ENCODE measurements at places on chromosomes 5 and 9. TPM values are rescaled to one million over a fixed set of nuclear protein-coding genes. Genes with fewer than 3 reads are reported as not detected.

Gene SEC61B
- 75.1 TPM for total RNA-seq

Gene PCDHAC2
- 4.0 TPM for total RNA-seq

Gene ACTBL2
- not detected for total RNA-seq

Gene PTAR1
- total RNA-seq, result 66.9 TPM

Gene TMEFF1
- total RNA-seq, result not detected

Gene TTC23L
- total RNA-seq, result 2.8 TPM

Gene IL13
- not detected for total RNA-seq

Gene CCDC187
- total RNA-seq, result 9.0 TPM

Gene DNLZ
- 24.9 TPM for total RNA-seq

Gene C9
- total RNA-seq, result not detected

Gene PCDHGA12
- 5.0 TPM for total RNA-seq

DNA sequence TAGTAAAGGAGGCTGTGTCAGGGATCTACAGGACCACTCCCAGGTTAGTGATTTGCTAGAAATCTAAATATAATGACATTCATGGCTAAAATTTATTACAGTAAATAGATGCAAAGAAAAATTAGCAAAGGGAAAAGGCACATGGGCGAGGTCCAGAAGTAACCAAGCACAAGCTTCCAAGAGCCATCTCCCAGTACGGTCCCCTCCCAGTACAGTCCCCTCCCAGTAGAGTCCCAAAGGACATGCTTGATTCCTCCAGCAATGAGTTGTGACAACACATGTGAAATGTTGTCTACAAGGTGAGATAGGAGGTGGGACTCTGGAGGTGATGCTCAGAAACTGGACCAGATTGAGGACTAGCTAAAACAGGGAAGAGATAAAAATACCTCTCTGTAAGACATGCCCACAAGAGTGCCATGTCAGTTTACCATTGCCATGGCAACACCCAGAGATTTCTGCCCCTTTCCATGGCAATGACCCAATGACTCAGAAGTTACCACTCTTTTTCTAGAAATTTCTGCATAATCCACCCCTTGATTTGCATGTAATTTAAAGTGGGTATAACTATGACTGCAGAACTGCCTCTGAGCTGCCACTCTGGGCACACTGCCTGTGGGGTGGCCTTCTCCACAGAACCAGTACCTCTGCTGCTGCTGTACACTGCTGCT, 27.9 kb upstream of the CEMIP2 start:
- no peak for DNase-seq

GRCh38 chr5:145859897-145860296, 12.9 kb downstream of the GRXCR2 start:
- no peak for DNase-seq

- DNase-seq, result peak; percentile 51
Measured at GRCh38 chr9:107504585-107505455, 15.3 kb upstream of the KLF4 start.

GRCh38 chr5:107257885-107258520, 412.7 kb downstream of the EFNA5 start:
- no peak for DNase-seq

DNA sequence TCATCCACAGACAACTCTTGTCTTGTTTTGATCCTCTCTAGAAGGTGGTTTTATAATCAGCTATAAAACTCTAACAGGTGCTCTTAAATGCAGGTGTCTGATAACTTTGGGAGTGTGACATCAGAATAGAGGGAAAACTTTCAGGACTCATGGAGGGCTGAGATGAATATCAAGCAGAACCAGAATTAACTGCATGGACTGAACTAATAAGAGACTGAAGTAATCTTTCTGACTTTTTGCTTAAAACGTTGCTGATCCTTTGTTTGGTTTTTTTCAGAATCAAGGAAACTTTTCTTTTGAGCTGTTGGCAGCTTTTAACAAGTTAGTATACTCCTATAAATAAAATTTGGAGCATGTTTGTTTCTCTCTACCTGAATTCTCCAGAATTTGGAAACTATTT, 2.3 kb upstream of the OR2V2 start:
- no peak for DNase-seq

DNA sequence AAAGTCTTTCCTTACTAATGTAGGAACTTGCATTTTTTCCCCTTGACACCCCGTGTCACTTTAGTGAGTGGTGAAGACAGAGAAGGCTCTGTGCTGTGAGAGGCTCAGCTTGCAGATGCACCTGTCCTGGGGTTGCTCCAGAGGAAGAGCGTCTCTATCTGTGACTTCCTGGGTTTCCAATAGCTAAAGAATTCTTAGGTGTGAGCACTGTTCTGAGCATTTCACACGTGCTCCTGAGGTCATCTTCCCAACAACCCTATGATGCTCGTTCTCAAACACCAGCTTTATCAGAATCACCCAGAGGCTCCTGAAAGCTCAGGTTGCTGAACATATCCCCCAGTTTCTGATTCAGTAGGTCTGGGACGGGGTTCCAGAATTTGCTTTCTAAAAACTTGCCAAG, 6.4 kb upstream of the CTSV start:
- no peak for DNase-seq

DNA sequence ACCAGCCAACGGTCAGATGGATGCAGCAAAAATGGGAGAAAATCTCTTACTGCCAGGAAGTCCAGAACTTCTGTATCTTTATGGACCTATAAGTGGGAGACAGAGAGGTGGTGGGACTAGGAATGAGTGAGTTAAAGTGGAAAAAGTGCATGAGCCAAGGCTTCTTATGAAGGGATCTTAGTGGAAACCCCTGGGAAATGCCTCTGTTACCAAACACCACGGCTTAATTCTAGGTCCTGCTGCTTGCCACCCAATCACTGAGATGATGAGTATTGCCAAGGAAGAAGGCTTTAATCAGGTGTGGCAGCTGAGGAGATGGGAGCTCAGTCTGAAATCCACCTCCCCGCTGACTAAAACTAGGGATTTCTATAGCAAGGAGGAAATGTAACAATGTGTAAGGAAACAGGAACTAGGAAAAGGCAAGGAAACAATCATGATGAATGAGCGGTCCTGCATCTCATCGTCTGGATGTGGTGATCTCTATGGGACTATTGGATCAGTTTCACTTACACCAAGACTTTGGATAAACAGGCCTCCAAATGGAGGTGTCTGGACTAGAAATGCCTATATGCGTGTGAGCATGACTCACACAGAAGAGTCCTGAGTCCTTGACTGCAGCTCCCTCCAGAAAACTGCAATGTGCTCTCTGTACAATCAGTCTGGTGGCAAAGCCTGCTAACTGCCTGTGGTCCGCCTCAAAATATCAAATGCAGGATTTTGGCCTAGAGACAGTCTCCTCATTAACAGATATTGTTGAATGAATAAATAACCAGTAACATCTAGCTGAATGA, 98.2 kb upstream of the PRR16 start:
- DNase-seq, result no peak

DNA sequence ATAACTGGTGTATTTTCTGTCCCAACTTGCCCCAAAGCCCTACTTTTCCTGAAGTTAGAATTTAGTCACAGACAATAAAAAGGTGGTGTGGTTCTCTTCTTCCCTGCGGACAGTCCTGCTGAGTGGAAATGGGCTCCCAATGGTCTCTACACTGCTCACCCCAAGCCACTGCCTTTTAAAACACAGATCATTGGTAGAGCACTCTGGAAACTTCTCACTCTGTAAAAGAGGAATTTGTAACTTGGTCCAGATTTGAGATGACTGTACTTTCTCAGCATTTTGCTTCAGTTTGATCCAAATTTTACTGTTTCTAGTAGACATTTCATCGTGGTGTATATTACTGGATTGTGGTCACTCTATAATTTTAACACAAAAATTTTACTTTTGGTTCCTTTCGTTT, 80.3 kb upstream of the ROR2 start:
- no peak for DNase-seq

- DNase-seq, result no peak
Measured at GRCh38 chr9:127293328-127293727, 28.8 kb downstream of the GARNL3 start.

- DNase-seq, result no peak
Measured at GRCh38 chr5:123811831-123812230, 299.9 kb downstream of the CSNK1G3 start.

- DNase-seq, result no peak
Measured at GRCh38 chr5:110150199-110150598, 460.5 kb downstream of the MAN2A1 start.

DNA sequence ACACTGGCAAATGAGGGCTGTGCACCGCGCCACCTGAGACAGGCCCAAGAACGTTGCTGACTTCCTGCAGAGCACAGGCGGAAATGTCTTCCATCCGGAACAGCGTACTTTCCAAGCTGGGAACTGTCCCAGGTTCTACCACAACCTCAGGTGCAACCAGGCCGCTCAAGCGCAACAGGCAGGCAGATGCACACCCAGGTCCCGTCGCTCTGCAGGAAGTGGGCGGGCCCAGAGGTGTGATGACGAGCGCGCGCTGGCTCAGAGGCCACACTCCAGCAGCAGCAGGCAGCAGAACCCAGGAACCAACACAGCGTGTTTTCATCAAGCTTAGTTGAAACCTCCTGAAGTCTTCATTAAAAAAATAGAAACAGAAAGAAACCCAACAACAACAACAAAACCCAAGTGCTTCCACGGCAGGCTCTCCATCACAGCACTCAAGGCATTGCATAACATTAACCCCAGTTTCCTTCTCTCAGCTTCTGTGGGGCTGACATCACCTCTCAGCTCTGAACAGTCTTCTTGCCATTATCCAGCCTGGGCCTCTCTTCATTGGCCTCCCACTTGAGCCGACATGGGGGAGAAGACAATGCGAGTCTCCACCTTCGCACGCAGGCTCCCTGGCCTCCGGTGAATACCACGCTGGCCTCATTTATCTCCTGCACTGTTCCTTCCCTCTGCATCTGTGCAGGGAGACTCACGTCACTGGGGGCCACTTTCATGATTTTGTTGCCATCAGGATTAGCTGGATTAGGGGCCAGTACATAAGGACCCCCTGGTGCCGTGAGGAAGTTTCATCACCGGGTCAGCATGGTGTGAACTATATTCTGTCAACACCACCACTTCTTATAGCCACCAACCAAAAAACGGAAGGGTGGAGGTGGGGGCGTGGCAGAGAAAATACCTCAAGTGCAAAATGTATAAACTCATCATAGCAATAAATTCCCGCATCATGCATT, 22.1 kb downstream of the PTCH1 start:
- peak; percentile 86 for DNase-seq
